Non-pigmented ciliary epithelial cell (primary cell): ENCODE measurements at places on chromosomes 7 and 10.

DNA sequence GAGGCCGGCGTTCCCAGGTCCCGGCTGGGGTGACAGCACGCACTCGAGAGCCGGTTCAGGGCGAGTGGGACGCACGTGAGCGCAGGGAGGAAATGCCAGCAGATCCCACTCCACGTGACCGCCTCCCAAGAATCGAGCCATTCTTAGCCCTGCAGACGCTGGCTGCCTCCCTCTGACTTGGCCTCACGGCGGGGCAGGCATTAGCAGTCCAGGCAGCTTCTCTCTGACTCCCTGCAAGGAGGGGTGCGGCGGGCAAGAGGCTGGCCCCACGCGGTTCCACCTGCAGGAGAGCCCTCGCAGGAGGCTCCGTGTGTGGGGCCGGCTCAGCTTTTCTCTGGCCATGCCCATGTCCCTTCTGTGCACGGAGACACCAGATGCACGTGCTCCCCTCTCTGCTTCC lies 10.1 kb downstream of the GPR146 start:
- no peak for DNase-seq

DNA sequence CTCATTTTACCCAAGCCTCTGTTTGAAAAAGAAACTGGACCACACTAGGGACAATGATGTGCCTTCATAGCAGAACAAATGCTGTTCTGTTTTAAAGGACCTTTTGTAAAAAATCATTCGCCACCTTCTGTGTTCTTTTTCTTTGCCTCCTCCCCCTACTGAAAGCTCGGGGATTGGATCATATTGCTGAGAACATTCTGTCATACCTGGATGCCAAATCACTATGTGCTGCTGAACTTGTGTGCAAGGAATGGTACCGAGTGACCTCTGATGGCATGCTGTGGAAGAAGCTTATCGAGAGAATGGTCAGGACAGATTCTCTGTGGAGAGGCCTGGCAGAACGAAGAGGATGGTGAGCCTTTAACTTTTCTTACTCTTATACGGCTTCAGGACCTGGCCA lies 62.2 kb downstream of the POLL start:
- DNase-seq, result no peak

DNA sequence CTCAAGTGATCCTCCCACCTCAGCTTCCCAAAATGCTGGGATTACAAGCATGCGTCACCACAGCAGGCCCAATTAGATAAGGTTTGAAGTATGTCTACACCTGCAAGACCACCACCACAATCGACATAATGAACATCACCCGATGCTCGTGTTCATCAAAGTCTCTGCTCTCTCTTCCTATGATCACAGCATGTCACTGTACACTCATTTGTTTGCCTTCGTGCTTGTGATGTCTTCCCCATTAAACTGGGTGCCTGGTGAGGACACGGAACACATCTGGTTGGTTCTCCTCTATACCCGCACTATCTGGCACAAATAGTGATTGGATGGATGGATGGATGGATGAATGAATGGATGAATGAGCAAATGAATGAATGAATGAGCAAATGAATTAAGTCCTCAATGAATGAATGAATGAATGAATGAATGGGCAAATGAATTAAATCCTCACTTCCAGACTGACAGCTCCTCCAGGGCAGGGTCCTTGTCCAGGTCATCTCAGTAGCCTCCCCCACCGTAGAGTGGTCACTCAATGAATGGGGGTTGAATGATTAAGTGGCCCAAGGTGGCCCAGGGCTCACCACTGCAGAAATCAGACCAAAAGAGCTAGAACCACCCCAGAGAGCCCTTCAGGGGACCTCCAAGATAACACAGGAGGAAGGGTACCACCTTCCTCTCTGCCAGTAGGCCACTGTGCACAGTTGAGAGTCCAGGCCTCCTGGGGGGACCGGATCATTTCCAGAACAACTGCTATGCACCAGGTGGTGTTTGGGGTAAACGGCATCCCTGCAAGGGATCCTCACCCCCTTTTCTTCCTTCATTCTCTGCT lies 101.9 kb upstream of the TNRC18 start:
- DNase-seq, result no peak

DNA sequence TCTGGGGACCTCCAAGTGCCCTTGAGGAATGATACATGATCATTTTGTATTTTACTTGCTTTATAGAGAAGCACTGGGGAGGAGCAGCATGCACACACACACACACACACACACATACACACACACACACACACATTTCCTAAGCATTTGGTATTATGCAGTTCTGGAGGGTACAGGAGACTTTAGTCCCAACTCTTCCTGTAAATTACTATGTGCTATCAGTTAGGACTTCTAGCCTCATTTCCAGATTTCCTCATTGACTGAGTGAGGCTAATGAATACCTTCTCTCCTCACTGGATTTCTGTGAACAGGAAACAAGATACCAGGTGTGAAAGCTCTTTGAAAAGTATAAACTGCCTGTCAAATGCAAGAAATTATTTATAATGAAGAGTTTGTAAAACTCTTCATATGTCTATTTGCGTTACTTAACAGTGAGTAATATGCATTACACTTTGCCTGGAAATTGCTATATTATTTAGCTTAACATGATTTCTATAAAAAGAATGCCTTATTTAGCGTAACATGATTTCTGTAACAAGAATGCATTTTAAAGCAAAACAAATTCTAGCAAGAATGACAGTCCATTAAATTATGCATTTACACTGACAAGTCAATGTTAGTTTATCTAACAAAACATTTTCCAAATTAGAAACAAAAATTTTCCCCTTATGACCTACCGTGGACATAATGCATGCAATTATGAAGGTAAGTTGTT lies 34.2 kb downstream of the ACTA2 start:
- DNase-seq, result no peak

- no peak for DNase-seq
Observed at GRCh38 chr10:82515256-82515655, 640.3 kb downstream of the NRG3 start.

DNA sequence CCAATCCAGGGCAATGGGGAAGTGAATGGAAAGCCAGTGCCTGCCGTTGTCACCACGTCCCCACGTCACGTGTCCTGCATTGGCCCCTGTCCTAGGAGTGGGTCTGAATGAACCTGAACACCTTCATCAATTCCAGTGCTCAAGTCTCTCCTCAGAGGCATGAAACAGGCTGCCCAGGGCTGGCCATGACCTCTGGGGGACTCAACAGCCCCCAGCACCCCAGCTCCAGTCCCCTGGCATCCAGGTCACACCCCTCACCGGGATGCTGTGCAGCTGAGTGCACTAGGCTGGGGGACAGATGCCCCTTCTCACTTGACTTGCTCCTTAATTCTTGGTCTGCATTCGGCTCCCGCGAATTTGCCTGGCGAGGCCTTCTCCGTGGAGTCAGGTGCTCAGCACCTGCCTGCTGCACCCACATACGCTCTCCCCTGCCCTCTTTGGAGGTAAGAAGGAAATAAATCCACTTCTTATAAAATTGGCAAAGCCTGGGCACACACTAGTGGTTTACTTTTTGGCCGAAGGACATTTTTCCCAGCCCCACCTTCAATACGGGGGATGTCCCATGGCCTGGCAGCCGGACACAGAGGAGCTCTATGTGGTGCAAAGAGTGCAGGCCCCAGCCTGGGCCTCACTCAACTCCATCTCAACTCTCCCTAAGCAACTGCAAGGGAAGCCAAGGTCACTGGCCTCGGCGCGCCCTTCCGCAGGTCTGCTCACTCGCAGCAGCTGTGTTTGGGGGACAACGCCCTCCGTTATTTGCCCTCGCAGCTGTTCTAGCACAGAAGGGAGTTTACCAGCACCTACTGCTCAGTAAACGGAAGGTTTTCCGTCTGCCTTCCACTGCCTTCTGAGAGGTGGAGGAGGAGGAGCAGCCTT lies 77.6 kb upstream of the SHH start:
- no peak for DNase-seq

GRCh38 chr7:22302951-22303423 lies 54.0 kb downstream of the RAPGEF5 start:
- DNase-seq, result no peak

GRCh38 chr10:57972783-57973182 lies 294.9 kb downstream of the IPMK start:
- no peak for DNase-seq
